Activated T-helper 1 cell treated with anti-CD3 and anti-CD28 coated beads, Interleukin-12 subunit alpha, Interleukin-12 subunit beta, Interleukin-2, Interleukin-4 antibody, amounts not matched to agents 30 ng/mL and 10 ng/mL and 1 ng/mL, durations not matched to agents 14 hours and 24 hours and 36 hours (primary cell): ENCODE measurements at places on chromosomes 12 and 14.

DNA sequence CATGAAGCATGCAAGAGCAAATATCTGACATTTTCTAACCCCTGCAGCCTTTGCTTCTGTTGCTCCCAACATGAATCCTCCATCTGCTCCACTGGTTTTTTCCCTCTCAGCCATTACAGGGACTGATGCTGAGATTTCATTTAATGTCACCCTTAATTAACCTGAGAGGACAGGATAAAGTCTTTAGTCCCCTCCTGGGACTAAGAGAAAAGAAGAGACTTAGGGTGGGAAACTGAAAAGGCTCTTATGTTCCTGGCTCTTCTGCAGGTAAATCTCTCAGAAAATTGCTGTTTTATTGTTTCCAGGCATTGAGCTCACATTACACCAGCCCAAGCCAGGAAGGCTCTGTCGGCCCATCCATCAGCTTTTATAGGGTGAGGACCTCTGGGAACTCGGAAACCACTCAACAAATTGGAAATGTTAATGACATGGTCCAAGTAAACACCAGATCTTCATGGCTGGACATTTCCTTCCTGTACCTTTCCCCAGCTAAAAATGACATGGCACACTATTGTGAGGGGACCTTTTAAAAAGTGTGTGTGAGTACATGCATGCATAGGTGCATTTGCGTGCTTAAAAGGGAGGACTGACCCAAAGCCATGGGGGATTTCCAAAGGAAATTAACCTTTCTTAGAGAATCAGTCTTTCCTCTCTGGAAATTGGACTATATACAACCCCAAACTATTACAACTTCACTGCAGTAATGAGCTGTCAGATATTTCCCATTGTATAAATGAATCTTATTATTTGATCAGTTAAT is 408.1 kb upstream of the TMTC1 start:
- no peak for DNase-seq

DNA sequence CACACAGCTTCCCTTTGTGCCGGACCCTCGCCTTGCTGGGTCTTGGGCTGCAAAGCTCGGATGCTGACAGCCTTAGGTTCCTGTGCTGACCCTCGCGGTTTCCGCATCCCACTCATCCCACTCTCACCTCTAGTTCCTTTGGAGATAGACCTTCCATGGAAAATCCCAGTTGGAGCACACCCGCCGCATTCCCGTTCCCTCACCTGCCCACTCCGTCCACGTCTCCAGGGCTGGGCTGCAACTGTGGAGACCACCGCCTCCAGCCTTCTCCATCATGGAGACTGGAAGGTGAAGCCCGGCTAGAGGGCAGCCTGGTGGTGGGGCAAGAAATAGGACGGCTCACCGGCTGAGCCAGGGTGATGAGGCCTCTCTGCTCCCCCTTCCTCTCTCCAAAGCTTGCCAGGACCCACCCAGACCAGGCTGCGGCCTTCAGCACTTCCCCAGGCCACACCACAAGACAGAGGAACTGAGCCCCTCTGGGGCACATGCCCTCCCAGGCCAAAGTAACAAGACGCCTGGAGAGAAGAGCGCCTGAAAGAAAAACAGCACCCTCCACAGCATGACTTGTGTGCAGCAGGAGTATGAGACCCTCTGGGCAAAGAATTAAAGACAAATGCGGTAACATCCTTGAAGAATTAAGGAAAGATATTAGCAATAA is 15.0 kb downstream of the TMEM121 start:
- no peak for DNase-seq

DNA sequence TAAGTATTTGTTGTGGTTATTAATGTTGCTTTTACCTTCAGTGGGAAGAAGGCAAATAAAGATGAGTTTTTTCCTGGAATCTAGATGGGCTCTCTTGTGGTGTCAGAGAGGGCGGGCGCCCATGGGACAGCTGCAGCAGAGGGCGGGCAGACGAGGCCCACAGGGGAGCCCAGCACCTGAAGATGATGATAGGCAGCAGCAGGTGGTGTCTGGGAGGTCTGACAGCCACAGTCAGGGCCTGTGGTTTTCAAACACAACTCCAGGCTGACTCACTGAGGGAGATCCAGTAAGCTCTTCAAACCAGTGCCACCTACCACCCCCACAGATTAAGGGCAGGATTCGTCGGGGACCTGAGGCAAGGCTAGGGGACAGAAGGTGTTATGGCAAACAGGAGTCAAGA is 42.8 kb downstream of the NKX2-1 start:
- no peak for DNase-seq

DNA sequence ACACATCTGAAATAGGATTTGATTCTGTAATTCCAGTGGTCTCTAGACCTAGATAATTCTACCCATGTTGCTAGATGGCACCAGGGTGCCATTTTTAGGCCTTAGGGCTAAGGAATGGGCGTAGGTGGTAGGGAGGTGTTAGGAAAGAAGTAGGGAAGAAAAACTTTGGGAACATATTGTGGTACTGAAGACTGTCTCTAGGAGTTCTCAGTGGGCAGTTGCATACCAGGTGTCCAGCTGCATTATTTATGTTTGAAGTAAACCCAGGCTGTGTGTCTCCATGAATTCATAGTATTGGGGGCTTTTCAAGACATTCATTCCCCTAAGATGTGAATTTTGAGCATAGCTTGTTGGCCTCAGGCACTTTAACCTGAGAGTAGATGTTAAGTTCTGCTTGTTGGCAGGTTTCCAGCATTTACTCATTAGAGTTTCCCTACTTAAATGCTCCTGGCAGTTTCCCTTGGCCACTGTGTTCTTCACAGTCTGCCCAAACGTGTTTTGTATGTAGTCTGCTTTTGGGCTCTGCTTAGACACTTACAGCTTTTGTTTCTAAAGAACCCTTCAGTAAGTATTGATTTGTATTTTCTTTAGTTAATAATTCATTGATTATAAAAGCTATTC is 31.5 kb upstream of the CCT2 start:
- no peak for DNase-seq

DNA sequence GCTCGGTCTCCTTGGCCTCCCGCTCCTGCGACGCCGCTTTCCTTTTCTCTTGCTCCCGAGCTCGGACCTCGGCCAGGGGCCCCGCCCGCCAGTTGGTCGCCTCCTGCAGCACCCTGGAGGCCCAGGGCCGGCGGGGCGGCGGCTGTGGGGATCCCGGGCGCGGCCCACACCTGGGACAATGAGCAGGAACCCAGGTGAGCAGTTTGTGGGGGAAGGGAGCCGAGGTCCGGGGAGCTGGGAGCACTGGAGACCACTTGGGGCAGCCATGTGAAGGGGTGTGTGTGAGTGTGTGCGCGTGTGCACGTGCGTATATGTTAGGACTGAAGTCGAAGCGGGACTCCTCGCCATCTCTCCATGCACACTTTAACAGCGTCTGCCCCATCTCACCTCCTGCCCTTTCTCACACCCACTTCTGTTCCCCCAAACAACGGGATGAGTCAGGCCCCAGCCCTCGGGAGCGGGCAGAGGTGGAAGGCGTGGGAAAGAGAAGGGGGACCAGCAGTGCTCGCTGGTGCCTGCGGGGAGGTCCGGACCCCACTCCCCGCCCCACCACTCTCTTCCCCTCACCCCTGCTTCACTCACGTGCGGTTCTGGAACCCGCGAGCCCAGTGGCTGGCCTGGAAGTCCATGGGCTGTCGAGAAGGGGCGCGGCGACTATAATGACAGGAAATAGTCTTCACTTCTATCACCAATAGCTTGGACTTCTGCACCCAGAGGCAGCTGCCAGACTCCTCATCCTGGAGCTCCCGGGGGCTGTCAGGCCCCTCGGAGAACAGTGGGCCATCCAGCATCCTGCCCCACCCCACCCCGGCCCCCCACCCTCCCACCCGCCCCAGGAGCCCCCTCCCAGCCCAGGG is 450 bp downstream of the DDN start:
- no peak for DNase-seq
